ENCODE measurements at places on chromosomes 4 and X.

GRCh38 chrX:70196961-70197720 is 19.9 kb downstream of the DGAT2L6 start:
- DNase-seq, result peak; percentile 22

DNA sequence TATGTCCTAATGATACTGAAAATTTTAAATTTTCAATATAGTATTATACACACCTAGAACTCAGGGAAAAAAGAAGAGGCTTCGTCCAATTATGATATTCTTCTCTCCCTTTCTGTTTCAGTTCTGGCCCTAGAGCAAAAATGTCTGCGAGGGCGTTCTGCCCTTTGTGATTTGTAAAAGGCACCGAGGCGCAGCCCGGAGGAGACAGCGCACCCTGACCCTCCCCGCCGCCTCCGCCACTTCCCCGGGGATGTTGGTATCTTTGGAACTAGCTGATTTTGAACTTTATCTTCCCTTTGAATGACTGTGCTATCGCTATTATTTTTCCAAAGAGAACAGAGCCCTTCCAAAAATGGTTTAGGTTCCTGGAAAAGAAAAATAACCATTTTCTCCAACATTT is 173.2 kb upstream of the FAM9B start:
- no peak for DNase-seq

- DNase-seq, result peak; percentile 42
These were observed 17.3 kb downstream of the CTPS2 start for GRCh38 chrX:16695079-16695676.

DNA sequence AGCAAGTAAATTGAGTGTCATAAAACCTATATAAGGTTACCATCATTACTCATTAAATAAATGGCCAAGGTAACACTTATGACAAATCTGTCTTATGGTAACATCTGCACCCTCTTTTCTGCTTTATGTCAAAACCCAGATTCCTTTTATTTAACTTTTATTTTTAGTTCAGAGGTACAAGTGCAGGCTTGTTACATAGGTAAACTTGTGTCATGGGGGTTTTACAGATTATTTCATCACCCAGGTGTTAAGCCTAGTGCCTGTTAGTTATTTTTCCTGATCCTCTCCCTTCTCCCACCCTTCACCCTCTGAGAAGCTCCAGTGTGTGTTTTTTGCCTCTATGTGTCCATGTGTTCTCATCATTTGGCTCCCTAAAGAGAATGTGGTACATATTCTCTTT is 930.7 kb downstream of the CCSER1 start:
- DNase-seq, result no peak

DNA sequence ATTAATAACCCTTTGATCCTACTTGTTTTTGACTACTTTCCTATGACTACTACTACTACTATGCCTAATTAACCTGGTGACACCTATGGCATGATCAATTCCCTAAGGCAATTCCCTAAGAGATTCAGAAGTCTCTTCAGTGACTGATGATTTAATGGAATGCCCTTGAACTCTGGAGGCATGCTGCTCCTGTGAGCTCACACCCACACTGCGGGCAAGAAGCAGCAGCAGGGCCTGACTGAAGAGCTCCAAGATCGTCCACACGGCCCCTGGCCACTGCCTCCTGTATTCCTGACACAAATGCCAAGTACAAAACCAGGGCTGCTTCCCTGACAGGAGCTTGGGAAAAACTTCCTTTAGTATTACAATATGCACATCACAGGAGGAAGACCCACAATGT is 74.2 kb upstream of the STS start:
- no peak for DNase-seq

DNA sequence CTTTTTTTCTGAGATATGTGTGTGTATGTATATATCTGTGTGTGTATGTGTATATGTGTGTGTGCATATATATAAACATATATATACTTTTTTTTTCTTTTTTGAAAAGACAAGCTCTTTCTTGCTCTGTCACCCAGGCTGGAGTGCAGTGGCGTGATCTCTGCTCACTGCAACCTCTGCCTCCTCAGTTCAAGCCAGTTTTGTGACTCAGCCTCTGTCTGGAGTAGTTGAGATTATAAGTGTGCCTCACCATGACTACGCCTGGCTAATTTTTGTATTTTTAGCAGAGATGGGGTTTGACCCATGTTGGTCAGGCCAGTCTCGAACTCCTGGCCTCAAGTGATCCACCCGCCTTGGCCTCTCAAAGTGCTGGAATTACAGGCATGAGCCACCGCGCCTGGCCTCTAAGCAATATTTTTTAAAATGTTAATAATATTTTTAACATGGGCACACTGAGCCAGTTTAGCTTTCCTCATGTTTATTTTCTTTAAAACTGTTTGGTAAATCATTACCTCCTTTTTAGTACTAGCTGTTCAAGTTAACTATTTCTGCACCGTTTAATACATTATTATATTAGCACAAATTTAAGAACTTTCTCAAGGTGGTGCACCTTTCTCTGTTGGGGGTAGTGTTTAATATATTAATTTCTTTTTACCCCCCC is 33.3 kb downstream of the BBS12 start:
- DNase-seq, result no peak

GRCh38 chr4:147863111-147863747 is 131.3 kb downstream of the ARHGAP10 start:
- no peak for DNase-seq

GRCh38 chr4:154559494-154560418 is 3.1 kb upstream of the FGB start:
- DNase-seq, result no peak

DNA sequence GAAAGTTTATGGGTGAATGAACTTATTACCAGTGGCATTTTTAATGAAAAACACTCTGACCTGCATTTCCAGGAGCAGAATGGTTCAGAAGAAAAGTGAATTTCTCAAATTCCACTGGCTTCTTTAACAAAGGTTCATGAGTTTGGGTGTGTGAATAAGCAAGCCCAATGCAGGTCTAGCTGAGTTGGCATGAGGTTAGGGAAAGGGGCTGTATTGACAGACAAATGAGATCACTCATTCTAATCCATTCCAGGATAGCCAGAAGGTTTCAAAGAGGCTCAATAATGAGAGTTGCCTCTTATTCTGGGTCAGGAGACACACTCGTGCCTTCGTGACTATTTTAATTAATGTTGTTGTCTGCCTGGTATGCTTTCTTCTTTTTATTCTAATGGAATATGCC is 43.7 kb upstream of the NPY2R start:
- no peak for DNase-seq

- DNase-seq, result no peak
These were observed 733.3 kb downstream of the RPA4 start for GRCh38 chrX:97616883-97617530.

- DNase-seq, result no peak
These were observed at the start of gene RUFY3 for GRCh38 chr4:70721747-70722146. Gene RUFY3, plus strand, starts transcription at chr4:70721964. Its CDS starts 610 bp downstream, at chr4:70722574.

DNA sequence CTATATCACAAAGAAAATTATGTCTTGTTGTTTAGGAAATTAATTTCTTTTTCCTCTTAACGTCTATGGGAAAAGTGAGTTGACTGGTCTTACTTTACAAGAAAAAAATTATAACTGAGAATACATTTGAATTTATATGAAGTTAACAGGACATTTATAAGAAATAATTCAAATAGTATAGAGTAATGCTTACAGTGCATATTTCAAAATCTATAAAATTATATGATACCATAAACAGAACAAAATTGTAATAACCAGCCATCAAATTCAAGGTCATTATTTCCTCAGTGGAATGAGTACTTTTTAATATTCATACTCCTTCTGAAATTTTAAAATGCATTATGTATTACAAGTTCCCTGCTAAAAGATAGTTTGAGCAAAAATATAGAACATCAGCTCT is 884.5 kb downstream of the TECRL start:
- DNase-seq, result no peak

DNA sequence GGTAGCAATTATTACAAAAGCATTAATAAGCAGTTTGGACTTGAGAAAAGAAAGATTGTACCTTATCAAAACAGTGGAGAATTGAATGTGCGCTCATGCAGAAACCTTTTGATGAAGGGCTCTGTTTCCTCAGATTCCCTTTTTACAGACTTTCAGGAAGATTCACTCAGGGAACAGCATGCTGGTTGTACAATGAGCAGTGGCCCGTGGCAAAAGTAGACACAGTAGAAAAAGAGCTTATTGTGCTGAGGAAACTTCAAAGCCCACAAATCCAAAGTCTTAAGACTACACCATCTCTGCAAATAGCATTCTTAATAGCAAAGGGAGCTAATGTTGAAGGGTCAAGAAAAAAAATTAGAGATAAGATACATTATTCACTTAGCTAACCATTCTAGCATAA is 858.9 kb downstream of the PDHA2 start:
- no peak for DNase-seq

- no peak for DNase-seq
These were observed 34.1 kb downstream of the SPINK2 start for GRCh38 chr4:56787380-56787779.

DNA sequence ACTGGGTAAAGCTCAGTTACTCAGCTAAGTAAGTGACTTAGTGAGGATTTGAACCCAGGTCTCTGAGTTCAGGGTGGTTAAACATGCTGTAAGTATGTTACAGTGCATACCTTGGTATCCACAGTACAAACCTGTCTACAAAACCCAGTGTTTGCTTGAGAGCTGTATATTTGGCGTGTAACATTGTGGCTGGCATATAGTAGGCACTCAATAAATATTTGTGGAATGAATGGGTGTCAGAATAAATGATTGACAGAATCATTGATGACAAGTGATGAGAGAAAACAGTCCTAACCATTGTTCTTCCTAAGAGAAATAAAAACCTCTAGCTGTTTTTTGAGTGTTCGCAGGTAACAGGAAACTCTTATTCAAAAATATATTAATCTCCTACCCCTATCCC is 79.7 kb upstream of the BCOR start:
- DNase-seq, result no peak

- DNase-seq, result no peak
These were observed 64.0 kb downstream of the PPP4R3C start for GRCh38 chrX:27399146-27399456.

GRCh38 chr4:169153481-169154087 is 117.2 kb downstream of the SH3RF1 start:
- no peak for DNase-seq

DNA sequence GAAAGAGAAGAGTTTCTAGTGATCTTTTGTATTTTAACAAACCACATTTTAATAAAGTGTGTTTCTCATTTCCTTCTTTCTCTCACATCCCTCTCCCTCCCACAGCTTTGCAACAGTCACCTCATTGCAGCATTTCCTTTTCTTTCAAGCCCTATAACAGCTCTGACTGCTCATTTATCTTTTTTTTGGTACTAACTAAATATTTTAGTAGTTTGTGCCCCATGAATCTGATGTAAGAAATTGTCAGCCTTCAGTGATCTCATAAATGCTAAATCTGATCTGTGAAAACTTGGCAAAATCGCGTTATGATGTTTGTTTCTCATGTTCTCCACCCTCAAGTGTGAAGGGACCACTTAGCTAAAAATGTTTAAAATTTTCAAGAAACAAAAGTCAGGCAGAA is 258.5 kb upstream of the SLIT2 start:
- DNase-seq, result no peak

DNA sequence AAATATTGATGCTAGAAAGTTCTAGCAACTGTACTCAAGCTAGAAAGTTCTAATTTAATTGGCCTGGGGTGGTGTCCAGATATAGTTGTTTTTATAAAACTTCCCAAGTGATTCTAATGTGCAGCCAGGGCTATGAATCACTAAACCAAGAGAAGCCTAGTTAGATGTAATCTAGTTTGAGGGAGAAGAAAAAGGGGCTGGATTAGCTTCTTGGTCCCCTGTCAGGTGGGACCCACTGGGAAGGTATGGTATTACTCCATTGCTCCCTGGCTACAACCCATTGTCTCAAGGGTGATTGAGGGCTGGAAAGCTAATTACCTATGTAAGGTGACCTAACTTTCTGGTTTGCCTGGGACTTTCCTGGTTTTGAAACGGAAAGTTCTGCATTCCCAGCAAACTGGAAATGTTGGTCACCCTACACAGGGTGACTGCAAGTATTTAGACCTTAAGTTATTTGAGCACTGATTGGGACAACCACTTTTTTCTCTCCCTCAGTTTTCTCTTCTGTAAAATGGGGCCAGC is 23.9 kb upstream of the MSN start:
- DNase-seq, result no peak

DNA sequence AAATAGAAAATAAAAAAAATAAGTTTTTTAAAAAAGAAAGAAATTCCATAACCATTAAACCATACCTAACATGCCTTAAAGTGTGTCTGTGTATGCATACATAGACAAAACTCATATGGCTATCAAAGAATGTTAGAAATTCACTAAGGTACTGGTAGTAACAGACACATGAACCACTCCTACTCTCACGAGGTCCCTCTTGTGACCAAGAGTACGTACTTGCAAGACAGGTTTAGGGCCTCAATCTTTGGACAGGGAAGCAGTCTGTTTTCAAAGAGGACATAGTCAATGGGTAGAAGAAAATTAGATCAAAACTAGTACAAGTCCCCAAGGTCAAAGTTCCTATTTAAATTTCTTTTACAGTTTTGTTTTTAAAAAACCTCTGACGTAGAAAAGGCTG is 117.3 kb downstream of the CHM start:
- no peak for DNase-seq

- no peak for DNase-seq
These were observed 16.2 kb upstream of the GNRHR start for GRCh38 chr4:67770422-67770821.

GRCh38 chr4:163484906-163485305 is 9.6 kb upstream of the TMA16 start:
- peak; percentile 34 for DNase-seq

DNA sequence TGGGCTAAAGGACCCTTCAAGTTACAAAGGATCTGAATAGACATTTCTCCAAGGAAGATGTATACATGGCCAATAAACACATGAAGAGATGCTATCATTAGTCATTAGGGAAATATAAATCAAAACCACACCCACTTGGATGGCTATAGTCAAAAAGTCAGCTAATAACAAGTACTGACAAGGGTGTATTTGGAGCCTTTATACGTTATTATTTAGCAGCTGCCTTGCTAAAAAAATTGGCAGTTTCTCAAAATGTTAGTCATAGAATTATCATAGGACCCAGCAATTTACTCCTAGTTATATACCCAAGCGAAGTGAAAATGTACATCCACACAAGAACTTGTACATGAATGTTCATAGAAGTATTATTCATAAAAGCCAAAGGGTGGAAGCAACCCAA is 112.7 kb upstream of the DUSP21 start:
- no peak for DNase-seq

DNA sequence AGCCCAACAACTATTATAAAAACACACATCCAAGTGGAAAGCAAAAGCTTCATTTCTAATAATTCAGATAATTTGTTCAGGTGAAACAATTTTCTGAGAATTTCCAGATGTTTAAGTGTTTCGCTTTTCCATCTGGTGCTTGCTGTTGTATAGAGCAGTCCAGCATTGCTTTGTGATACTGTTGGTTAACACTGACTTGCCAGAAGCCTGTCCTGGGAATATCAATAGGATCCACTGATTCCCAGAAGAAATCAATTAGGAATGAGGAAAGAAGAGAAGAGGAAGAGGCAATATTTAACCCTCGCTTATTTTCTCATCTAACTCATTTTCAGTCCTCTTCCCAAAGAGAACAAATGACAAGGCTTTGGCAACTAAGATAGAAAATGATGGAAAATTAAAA is 94.9 kb upstream of the DDIT4L start:
- no peak for DNase-seq
